A549 treated with CORT108297 at 1 μM for 4 hours (cell line): ENCODE measurements at places on chromosomes 11 and 22. TPM values are rescaled to one million over a fixed set of nuclear protein-coding genes. Genes with fewer than 3 reads are reported as not detected.

The OR9G4 gene
- total RNA-seq = not detected in 5 replicates

The CRYBB2 gene
- not detected in 5 replicates for total RNA-seq

The KCNK7 gene
- total RNA-seq = 0.29 to 1.0 TPM (median 0.76 TPM) in 4 of 5 replicates, not detected in the other

The DLAT gene
- 24.4 to 33.2 TPM (median 28.3 TPM) in 5 replicates for total RNA-seq

The ARHGAP8 gene
- total RNA-seq = 1.3 to 2.2 TPM (median 1.8 TPM) in 5 replicates
